ENCODE measurements at places on chromosomes 11 and 22.

DNA sequence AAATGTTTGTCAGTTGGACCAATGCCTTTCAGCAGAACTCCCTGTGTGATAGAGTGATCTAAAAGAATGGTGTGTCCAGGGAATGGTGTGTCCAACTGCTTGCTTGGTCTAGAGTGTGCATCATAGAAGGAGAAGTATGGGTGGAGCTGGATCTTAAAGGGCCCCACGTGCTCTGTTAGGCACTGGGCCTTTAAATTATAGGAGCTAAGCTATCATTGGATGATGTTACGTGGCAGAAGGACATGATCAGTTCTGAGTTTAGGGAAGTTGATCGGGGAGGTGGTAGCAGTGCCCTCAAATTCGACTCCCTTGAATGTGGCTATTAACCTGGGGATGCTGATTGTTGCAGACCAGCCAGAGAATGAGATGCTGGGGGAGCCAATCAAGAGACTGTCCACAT is 16.4 kb downstream of the STX3 start:
- no peak for DNase-seq

- peak; percentile 41 for DNase-seq
Measured at GRCh38 chr11:120564573-120565311, 53.2 kb downstream of the GRIK4 start.

DNA sequence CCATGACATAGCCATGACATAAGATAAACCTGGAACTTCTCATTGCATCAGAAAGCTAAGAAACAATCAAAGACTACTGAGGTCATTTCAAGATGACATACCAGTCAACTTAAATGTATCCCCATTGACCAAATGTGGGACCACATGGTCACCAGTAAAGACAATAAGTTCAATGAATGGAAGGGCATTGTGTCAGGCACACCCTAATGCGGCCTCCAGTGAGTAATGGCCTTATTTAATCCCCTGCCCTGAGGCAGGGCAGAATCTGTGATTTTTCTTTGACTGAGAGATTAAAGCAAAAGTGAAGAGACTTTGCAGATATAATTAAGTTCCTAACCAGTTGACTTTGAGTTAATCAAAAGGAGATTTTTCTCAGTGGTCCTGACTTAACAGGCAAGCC is 17.3 kb upstream of the SYT8 start:
- DNase-seq: no peak

DNA sequence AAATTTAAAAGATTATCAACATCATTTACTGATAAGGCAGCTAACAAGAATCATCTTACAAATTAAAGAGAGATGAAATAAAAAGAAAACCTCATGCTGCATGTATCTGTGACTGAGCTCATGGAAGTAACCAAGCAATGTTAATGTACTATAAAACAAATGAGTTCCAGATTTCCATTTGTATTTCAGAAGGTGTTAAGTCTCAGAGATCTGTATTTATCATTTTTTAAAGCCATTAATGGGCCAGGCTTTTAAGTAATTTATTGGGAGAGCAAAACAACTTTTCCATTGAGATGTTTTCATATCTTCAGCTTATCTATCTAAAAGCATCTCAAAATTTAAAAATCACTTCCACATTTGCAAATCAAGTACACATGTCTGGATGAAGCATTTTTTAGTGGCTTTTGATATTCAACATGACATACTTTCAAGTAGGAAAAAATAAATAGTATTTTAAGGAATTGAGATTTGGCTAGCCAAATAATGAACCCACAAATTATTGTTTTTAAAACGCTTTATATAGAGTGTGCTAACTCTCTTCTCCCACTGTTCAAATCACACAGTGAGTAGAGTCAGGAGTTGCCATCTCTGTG is 17.9 kb upstream of the BBOX1 start:
- no peak for DNase-seq

- DNase-seq: no peak
Measured at GRCh38 chr11:70603114-70603755, 204.9 kb downstream of the CTTN start.

DNA sequence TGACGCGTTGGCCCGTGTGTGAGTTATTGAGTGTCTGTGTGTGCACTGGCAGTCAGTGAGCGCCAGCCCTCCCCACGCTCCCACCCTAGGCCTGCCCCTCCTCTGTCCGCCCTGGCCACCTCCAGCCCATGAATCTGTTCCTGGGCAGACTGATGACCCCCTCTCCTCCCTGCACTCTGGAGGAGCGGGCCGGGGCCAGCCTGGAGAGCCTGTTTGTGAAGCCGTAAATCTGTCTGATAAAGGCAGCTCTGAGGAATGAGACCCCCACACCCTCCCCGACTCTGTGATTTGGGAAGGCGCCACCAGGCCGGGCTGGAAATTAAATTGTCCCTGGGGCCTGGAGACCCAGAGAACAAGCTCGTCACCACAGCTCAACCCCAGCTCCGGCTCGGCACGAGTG is 8.6 kb downstream of the TSSC4 start:
- no peak for DNase-seq

DNA sequence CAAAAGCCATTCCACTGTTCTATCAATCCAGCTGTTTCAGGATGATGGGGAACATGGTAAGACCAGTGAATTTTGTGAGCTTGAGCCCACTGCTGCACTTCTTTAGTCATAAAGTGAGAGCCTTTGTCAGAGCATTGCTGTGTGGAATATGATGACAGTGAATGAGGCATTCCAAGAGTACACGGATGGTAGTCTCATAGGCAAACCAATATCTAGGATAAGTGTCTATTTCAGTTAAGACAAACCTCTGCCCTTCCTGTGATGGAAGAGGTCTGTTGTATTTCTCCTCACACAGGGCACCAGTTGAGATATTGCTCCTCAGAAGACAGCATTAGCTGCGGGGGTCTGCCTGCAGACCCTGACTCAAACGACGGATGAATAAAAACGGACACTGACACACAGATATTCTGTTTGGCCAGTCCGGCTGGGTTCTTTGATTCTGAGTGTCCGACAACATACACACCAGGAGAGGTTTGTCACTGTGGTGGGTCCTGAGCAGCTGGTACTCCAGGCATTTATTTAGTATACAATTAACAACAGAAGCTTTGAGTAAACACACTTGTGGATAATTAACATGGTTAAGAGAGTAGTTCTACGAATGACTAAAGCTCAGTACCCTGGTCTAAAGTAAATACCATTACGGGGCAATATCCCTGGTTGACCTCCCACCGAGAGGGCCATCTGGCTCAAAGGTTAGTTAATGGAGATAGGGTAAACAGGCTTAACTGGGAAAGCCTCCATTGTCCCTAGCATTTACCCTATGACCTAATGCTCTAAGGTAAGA is 121.7 kb downstream of the ZNF280B start:
- no peak for DNase-seq

DNA sequence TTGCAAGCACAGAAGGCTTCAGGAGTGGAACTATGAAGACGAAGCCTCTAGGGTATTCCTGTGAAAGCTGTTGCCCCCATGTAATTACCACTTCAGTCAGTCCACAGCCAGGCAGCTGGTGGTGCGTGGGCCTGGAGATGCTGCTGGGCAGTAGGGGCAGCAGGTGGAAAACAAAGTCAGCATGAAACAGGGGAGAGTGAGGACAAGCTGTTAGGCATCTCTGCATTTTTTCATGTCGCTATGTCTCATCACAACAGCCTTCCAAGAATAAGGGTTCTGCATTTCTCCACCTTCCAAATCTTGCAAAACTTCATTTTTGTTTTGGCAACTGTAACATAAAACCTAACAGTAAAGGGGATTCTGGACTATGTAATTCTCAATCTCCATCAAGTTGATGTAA is 757.5 kb downstream of the NELL1 start:
- no peak for DNase-seq

DNA sequence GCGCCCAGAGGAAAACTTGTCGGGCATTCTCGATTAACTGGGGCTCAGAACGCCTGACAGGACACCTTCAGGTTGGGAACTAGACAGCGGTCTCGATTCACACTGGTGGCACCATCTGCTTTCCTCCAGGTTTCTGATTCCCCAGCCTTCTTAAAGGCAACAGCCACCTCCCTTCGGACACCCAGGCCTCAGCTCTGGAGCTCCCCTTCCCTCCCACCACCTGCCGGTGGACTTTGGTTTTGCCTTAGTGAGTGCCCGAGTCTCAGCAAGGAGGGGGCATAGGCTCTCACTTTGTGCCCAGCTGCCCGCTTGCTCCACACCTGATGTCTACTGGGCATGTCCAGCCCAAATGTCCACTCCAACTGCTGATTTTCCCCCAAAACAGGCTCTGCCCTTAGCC is 110.4 kb upstream of the PARVA start:
- DNase-seq: no peak

GRCh38 chr11:118448294-118448693 is 12.0 kb downstream of the KMT2A start:
- DNase-seq: peak; percentile 42

DNA sequence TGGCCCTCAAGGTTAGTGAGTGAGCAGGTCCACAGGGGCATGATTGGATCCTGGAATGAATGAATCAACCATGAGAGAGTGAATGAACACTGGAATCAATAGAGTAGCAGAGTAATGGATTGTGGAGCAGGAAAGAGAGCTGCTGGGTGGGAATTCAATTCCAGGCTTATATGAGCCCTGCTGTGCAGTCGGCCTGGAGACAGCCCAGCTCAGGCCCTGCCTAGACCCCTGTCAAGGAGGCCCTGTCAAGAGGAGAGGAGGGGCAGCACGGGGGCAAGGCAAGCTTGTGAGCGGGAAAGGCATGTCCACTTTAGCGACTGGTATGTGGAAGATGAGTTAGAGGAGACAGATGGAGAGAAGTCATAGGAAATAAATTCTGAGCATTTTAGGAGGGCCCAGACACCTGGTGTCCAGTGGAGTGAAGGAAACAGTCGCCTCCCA is 1.3 kb upstream of the FOLR1 start:
- no peak for DNase-seq

GRCh38 chr11:66858186-66858938 is 1.5 kb downstream of the LRFN4 start:
- DNase-seq: no peak

- DNase-seq: no peak
Measured at GRCh38 chr11:17932472-17932871, 80.4 kb downstream of the SERGEF start.
